ENCODE measurements at places on chromosomes 1 and 21. TPM values are rescaled to one million over a fixed set of nuclear protein-coding genes. Genes with fewer than 3 reads are reported as not detected.

Gene KRTAP19-1
- total RNA-seq: not detected

DNA sequence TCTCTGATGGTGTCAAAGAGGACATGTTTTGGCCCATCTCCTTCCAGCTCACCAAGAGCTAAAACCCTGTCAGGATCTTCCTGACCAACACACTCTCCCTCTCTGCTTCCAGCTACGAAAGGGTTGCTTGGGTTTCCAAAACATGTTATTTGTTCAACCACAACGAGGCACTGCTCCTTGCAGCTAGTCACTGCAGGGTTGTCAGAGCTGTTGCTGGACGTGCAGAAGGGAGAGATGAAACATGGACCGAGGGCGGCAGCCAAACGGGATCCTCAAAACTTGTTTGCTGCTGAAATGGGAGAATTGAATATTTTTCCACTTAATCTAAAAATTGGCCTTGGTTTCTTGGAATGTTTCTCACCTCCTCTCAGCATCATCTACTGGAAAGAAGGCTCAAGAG lies 12.4 kb downstream of the ZBTB18 start:
- H3K4me3 ChIP-seq: no peak overlapping the region
- no peaks in the 10 kb centered on the region for H3K36me3 ChIP-seq
- H3K27me3 ChIP-seq: no peaks in the 10 kb centered on the region
- H3K27ac ChIP-seq: no peak overlapping the region
- H3K4me1 ChIP-seq: peaks cover 45% of the 10 kb centered on the region
- DNase-seq: no peak

- no peaks in the 10 kb centered on the region for H3K27me3 ChIP-seq
- H3K4me1 ChIP-seq: no peaks in the 10 kb centered on the region
- DNase-seq: no peak
- no peak overlapping the region for H3K4me3 ChIP-seq
Observed at GRCh38 chr1:169949139-169949538, 55.4 kb upstream of the SCYL3 start.

GRCh38 chr1:98766255-98766654 lies 104.7 kb downstream of the SNX7 start:
- H3K36me3 ChIP-seq: no peaks in the 10 kb centered on the region
- no peaks in the 10 kb centered on the region for H3K27me3 ChIP-seq
- no peak overlapping the region for H3K27ac ChIP-seq
- H3K4me3 ChIP-seq: no peak overlapping the region

DNA sequence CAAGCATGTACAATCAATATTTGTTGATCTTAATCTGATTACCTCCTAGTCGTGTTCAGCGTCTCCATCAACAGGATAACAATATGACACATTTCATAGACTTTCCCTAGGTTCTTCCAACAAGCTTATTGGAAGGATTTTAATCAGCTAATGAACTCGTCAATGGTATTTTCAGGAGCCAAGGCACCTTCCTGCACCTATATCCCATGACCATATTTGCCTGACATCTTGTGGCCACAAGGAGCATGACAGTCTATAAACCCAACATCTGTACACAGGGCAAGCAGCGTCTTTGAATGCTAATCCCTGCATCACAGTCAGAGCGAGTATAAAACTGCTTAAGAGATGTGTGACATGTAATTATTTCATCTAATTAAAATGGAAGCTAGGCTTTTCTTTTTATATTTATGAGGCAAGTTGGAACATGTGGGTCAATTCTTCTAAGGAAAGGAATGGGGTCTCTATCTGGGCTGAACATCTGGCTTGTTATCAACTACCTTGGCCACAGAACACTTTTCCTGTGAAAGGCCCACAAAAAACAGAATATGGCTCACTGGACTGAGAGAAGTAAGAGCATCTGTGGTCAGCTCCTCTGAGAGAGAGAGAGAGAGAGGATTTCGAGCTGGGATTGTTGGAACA lies 388.8 kb downstream of the NTNG1 start:
- no peak overlapping the region for H3K27ac ChIP-seq
- no peaks in the 10 kb centered on the region for H3K36me3 ChIP-seq
- H3K4me3 ChIP-seq: no peak overlapping the region
- peaks cover 70% of the 10 kb centered on the region for H3K4me1 ChIP-seq
- no peaks in the 10 kb centered on the region for H3K27me3 ChIP-seq

GRCh38 chr21:36434144-36434543 lies 45.8 kb downstream of the CLDN14 start:
- no peaks in the 10 kb centered on the region for H3K27me3 ChIP-seq
- no peaks in the 10 kb centered on the region for H3K36me3 ChIP-seq
- no peak overlapping the region for H3K27ac ChIP-seq
- H3K4me1 ChIP-seq: peaks cover 35% of the 10 kb centered on the region
- no peak for DNase-seq

DNA sequence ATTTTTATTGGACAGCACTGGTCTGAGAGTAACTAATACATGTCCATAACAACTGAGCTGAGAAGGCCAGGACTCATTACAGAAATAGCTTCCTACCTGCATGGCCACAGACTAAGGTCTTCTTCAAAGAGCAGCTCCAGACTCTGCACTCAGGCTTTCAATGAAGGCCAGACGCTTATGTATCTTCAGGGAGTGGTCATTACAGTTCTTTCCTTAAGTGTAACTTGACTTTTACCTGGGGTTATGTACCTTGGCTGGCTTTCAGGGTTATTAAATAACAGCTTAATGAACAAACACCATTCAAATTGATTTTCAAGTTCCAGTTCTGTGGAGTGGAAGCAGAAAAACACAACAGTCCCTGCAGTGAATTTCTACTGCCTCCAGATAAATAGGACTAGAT lies 23.8 kb upstream of the SLC22A15 start:
- H3K4me3 ChIP-seq: no peak overlapping the region
- H3K27ac ChIP-seq: no peak overlapping the region
- DNase-seq: no peak
- H3K36me3 ChIP-seq: no peaks in the 10 kb centered on the region

DNA sequence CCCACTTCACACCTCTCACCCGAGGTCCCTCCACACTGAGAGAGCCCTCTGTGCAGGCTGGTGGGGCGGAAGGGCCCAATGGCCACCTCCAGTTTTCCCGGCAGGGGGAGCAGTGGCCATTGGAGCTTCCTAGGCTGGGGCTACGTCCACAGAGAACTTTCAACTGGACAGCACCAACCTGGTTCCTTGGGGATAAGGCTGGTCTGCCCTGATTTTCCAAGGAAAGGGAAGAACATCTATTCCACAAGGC lies 20.3 kb upstream of the LAPTM5 start:
- H3K27ac ChIP-seq: no peak overlapping the region
- no peaks in the 10 kb centered on the region for H3K27me3 ChIP-seq
- no peak for DNase-seq
- no peak overlapping the region for H3K4me3 ChIP-seq
- no peaks in the 10 kb centered on the region for H3K36me3 ChIP-seq
- peaks cover 6% of the 10 kb centered on the region for H3K4me1 ChIP-seq

- H3K4me3 ChIP-seq: no peak overlapping the region
- no peaks in the 10 kb centered on the region for H3K4me1 ChIP-seq
- DNase-seq: no peak
- H3K27me3 ChIP-seq: no peaks in the 10 kb centered on the region
Observed at GRCh38 chr1:71695821-71696220, 586.5 kb downstream of the NEGR1 start.

- H3K27ac ChIP-seq: no peak overlapping the region
- no peak for DNase-seq
- H3K27me3 ChIP-seq: no peaks in the 10 kb centered on the region
- no peak overlapping the region for H3K4me3 ChIP-seq
- H3K36me3 ChIP-seq: no peaks in the 10 kb centered on the region
Observed at GRCh38 chr1:171948511-171948910, 107.2 kb downstream of the DNM3 start.

- H3K27me3 ChIP-seq: no peaks in the 10 kb centered on the region
- H3K36me3 ChIP-seq: no peaks in the 10 kb centered on the region
- peak; percentile 56 for DNase-seq
- peaks cover 91% of the 10 kb centered on the region for H3K4me1 ChIP-seq
Observed at GRCh38 chr1:31447210-31447609, 34.2 kb downstream of the SERINC2 start.

Gene AVPR1B
- not detected for total RNA-seq

Gene DENND4B
- total RNA-seq: 15.1 TPM

- H3K4me3 ChIP-seq: no peak overlapping the region
- no peak for DNase-seq
- no peaks in the 10 kb centered on the region for H3K27me3 ChIP-seq
- H3K4me1 ChIP-seq: no peaks in the 10 kb centered on the region
Observed at GRCh38 chr1:218317061-218317460, 28.1 kb upstream of the TGFB2 start.

DNA sequence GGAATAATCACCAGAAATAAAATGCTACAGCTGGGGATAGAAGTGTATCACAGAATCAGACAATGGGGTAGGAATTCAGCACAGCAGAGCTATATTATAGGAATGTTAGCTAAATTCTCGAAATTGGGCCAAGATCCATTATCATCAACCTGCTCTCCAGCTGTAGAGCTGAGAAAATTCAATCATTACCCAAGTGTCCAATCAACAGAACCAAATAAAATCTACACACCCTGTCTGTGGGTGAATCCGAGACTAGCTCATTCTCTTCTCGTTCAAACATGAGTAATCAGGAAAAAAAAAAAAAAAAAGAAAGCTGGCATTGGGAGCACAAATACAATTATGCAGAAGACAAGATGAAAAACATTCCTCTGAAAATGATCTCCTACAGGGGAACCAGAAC lies 119.2 kb downstream of the CDC7 start:
- peaks cover 9% of the 10 kb centered on the region for H3K4me1 ChIP-seq
- H3K36me3 ChIP-seq: no peaks in the 10 kb centered on the region
- H3K27ac ChIP-seq: no peak overlapping the region
- H3K27me3 ChIP-seq: no peaks in the 10 kb centered on the region
- DNase-seq: no peak

- no peaks in the 10 kb centered on the region for H3K36me3 ChIP-seq
- peaks cover 52% of the 10 kb centered on the region for H3K4me1 ChIP-seq
Observed at GRCh38 chr1:234916840-234917239, 211.8 kb downstream of the TOMM20 start.

Gene OR10J4
- not detected for total RNA-seq

Gene AGBL4
- not detected for total RNA-seq

DNA sequence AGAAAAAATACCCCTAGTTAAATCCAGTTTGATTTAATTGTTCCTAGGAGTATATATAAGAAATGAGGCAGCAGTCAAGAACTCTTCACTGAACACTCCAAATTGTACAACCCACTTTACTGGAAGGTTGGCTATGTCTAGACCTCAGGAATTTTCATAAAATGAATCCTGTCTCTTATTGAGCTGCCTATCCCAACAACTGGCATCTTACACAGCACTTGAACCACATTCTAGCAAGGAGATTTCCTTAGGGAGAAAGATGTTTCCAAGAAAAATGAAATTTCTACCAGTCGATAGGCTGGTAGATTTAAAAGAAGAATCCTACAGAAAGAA lies 16.3 kb downstream of the RNF19B start:
- no peaks in the 10 kb centered on the region for H3K27me3 ChIP-seq
- H3K27ac ChIP-seq: no peak overlapping the region
- peaks cover 45% of the 10 kb centered on the region for H3K36me3 ChIP-seq
- peaks cover 47% of the 10 kb centered on the region for H3K4me1 ChIP-seq
- H3K4me3 ChIP-seq: no peak overlapping the region
- DNase-seq: no peak

GRCh38 chr1:159266832-159267231 lies 35.3 kb upstream of the FCER1A start:
- H3K4me1 ChIP-seq: no peaks in the 10 kb centered on the region
- H3K27me3 ChIP-seq: no peaks in the 10 kb centered on the region
- no peak for DNase-seq

- no peaks in the 10 kb centered on the region for H3K4me1 ChIP-seq
- H3K4me3 ChIP-seq: no peak overlapping the region
- H3K27me3 ChIP-seq: no peaks in the 10 kb centered on the region
Observed at GRCh38 chr1:165010418-165011070, 346.0 kb downstream of the LMX1A start.

Measured in HepG2 (cell line).